H54 (cell line): ENCODE measurements at places on chromosomes 3 and 15.

DNA sequence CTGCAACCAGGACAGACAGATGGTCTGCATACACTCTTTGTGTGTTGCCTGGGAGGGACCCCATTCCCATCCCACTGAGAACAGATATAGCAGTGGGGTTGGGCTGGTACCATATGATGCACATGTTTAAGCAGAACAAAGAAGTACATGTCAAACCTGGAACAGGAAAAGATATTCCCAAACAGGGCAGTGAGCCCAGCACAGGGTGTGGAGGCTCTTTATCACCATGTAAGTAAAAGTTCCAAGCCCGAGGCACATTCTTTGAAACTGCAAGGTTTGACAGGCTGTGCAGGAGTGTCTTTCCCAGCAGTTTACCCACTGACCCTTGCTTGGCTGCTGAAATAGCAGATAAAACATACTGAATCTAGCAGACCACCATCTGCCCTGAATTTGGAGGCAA is 5.3 kb upstream of the ZNF445 start:
- no peak for DNase-seq

- peak; percentile 3 for DNase-seq
Observed at GRCh38 chr15:46091860-46092450, 457.1 kb downstream of the SQOR start.

DNA sequence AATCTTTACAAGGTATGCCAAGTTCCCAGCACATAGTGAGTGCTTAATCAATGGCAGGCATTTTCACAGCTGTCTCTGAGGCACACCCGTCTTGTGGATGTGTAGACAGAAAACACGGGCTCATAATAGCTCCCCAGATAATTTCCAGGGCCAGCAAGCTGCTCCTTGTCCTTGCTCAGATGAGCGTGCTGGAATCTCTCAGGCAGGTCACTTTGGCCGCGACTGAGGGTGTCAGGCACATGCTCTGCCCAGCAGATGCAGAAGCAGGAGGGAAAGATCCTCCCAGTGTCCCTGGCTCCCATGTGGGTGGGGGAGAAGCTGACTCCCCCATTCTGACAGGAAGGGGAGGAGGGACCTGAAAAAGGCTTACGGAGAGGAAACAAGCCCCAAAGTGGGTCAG is 35.6 kb upstream of the SLC6A1 start:
- no peak for DNase-seq

GRCh38 chr3:126927846-126928245 is 55.1 kb upstream of the PLXNA1 start:
- no peak for DNase-seq

- DNase-seq = no peak
Observed at GRCh38 chr3:45716790-45717336, 27.7 kb downstream of the SACM1L start.
